ENCODE measurements at places on chromosomes 2 and 18. TPM values are rescaled to one million over a fixed set of nuclear protein-coding genes. Genes with fewer than 3 reads are reported as not detected.

The SGPP2 gene
- 0.16 TPM for polyA plus RNA-seq

The MTCL1 gene
- polyA plus RNA-seq: 1.3 TPM

The AOX1 gene
- 727 TPM for polyA plus RNA-seq

The POU3F3 gene
- polyA plus RNA-seq: not detected

The CCDC102B gene
- polyA plus RNA-seq: 0.54 TPM

The RAD51AP2 gene
- 0.02 TPM for polyA plus RNA-seq

Data from liver (tissue), 10 donors.